ENCODE measurements at places on chromosomes 11 and 22.

- DNase-seq = no peak
Measured at GRCh38 chr22:24532075-24532474, 22.9 kb downstream of the GUCD1 start.

DNA sequence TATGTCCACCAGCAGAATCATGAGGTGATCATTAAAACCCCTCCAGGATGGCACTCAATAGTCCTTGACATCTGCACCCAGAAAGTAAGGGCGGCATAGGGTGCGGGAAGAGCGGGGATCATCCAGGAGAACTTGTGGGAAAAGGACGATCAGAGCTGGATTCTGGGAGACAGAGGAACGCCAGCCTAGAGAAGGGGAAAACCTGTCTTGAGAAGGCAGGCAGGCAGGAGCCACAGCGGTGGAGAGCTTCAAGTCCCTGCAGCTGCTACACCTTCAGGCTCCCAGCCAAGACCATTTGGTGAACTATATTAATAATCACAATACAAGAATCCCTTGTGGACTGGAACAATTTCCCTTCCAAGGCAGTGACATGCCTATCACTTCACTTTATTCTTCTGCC lies 134.3 kb downstream of the BUD13 start:
- no peak for DNase-seq

GRCh38 chr11:66848671-66849500 lies 5.6 kb downstream of the RCE1 start:
- DNase-seq = no peak

- no peak for DNase-seq
Measured at GRCh38 chr11:1272531-1272930, 36.9 kb downstream of the TOLLIP start.

GRCh38 chr11:37946155-37946766 lies 1348.2 kb upstream of the RAG2 start:
- no peak for DNase-seq

DNA sequence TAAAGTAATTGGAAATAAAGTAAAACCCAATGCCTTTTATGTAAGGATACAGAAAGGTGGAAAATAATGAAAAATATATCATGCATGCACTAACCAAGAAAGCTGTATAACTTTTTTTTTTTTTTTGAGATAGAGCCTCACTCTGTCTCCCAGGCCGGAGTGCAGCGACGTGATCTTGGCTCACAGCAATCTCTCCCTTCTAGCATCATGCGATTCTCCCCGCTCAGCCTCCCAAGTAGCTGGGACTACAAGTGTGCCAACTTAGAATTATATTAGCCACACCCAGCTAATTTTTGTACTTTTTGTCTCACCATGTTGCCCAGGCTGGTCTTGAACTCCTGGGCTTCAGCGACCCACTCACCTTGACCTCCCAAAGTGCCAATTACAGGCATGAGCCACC lies 4.5 kb downstream of the GGT5 start:
- DNase-seq = no peak

GRCh38 chr11:11427542-11427941 lies 74.5 kb upstream of the CSNK2A3 start:
- DNase-seq = no peak

- no peak for DNase-seq
Measured at GRCh38 chr22:45344334-45344733, 34.6 kb downstream of the FAM118A start.

- DNase-seq = peak; percentile 87
Measured at GRCh38 chr22:22848364-22848866, 39.2 kb upstream of the IGLL5 start.

- DNase-seq = peak; percentile 21
Measured at GRCh38 chr22:49302530-49302929, 525.1 kb downstream of the BRD1 start.

- peak; percentile 93 for DNase-seq
Measured at GRCh38 chr11:69101115-69101791, 52.5 kb downstream of the TPCN2 start.

DNA sequence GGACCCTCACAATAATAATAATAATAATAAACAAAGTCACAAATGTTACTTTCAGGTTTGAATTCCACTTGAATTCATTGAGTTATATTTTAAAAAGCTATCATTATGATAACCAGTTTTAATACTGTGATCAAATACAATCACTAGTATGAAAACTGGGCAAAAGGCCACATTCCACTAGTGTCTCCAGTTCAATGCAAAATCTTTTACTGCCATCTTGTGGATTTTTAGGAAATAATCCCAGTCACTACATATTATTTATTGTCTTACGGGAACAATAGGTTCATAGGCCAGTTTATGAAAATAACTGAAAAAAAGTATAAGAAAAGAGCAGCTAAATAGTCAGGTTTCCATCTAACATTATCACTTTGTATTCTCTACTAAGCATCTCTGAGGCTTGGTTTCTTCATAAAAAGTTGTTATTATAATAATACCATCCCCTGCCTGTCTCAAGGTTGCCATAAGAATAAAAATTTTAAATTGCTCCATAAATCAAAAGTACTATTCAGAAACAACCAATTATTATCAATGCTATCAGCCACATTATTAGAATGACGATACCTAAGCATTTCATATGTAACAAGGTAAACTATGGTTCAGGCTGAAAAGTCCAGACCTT lies 533.9 kb upstream of the CCDC90B start:
- no peak for DNase-seq

GRCh38 chr11:64865286-64866172 lies 12.9 kb downstream of the EHD1 start:
- no peak for DNase-seq

- DNase-seq = no peak
Measured at GRCh38 chr11:10607462-10608132, 39.1 kb upstream of the LYVE1 start.

DNA sequence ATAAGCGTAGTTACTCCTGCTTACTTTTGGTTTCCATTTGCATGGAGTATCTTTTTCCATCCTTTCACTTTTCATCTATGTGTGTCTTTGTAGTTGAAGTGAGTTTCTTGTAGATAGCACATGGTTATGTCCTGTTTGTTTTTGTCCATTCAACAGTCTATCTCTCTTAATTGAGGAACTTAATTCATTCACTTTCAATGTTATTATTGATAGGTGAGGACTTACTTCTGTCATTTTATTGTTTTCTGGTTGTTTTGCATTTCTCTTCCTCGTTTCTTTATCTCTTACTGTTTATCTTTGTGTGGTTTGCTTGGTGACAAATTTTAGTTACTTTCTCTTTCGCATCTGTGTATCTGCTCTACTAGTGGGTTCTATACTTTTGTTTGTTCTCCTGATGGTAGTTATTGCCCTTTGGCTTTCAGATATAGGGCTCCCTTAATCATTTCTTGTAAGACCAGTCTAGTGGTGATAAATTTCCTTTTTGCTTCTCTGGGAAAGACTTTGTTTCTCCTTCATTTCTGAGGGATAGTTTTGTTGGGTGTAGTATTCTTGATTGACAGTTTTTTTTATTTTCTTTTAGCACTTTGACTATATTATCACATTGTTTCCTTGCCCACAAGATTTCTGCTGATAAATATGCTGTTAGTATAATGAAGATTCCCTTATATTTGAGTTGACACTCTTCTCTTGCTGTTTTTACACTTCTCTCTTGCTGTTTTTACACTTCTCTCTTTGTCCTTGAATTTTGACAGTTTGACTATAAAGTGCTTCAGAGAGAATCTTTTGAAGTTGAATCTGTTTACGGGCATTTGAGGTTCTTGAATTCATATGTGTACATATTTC lies 9.0 kb upstream of the RAG1 start:
- DNase-seq = no peak

DNA sequence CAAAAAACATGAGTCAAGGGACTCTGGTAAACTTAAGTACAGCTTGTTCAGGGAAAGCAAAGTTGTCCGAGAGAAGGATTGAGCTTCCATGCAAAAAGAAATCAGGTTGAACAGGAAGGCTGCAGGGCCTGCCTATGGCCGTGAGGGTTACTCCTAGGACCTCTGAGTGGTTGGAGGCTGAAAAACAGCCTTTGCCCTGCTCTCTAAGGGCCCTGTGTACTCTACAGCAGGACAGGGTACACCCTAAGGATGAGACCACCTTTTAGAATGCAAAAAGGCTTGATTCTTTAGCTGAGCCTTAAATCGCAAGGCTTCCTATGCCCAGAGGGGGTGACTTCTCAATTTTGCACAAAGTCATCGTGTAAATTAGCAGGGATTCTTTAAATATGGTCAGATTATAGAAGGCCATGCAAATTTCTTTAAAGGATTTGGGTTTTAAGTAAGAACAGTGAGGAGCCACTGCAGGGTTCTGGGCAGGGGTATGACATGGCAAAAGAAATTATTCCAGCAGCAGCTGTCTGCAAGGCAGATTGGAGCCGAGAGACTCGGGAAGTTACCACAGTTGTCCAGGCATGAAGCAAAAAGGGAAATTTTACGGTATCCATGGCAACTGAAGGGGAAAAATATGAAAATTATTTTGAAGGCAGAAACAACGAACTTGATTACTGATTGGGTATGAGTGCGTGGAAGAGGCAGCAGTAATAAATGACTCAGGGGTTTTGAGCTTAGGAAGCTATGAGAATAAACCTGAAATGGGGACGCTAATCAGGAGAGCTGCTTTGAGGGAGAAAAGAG lies 91.8 kb downstream of the FAM76B start:
- no peak for DNase-seq

- DNase-seq = no peak
Measured at GRCh38 chr11:62546929-62547625, 471 bp upstream of the AHNAK start.

DNA sequence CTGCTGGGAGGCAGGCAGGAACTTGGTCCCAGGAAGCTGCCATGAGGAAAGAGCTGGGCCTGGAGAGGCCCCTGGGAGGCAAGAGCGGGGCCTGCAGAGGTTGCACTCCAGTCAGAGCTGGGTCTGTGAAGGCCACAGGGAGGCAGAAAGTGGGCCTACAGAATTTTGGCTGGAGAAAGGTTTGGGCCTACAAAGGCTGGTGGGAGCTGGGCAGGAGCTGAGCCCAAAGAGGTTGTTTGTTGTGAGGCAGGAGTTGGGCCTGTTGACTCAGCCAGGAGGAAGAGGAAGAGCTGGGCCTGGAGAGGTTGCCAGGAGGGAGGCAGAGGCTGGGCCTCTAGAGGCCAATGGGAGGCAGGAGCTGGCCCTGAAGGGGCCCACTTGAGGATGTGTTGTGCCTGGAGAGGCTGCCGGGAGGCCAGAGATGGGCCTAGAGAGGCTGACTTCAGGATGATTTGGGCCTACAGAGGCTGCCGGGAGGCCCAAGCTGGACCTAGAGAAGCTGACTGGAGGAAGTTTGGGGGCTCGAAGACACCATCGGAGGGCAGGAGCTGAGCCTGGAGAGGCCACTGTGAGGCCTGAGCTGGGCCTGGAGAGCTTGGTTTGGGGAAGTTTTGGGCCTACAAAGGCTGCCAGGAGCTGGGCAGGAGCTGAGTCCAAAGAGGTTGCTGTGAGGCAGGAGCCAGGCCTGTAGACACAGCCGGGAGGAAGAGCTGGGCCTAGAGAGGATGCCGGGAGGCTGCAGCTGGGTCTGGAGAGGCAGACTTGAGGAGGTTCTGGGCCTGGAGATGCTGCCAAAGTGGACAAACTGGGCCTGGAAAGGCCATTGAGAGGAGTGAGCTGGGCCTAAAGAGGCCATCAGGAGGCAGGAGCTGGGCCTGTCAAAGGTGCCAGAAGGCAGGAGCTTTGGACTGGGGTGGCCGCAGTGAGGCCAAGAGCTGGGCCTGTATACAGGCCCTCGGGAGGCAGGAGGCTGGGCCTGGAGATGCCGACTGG lies 40.7 kb downstream of the OR4C45 start:
- DNase-seq = no peak

Measured in activated CD8-positive, alpha-beta memory T cell treated with anti-CD3 and anti-CD28 coated beads for 24 hours (primary cell).